ENCODE measurements at places on chromosomes 2 and 18.
A peak's percentile ranks its signal among the peaks of the same experiment; 100 is the strongest.

GRCh38 chr18:48952287-48953103, 1.7 kb upstream of the SMAD7 start:
- DNase-seq = no peak

DNA sequence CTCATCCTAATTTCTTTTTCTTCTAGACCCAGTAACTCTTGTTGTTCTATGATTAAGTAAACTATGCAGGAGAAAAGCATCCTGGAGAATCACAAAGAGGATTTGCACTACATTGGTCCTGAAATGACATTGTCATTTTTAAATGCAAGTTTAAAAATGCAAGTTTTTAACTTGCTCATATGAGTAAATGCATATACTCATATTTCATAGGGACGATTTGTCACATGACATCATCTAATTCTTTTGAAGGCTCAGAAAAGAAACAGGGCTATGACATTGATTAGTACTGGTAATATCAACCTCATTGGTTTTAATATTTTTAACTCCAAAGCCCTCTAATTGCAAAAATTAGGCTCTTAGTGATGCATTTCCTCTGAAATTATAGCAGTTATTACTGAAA, 324.4 kb downstream of the LRRTM1 start:
- DNase-seq = no peak

- DNase-seq = no peak
Measured at GRCh38 chr2:215554689-215555498, 119.0 kb upstream of the FN1 start.

DNA sequence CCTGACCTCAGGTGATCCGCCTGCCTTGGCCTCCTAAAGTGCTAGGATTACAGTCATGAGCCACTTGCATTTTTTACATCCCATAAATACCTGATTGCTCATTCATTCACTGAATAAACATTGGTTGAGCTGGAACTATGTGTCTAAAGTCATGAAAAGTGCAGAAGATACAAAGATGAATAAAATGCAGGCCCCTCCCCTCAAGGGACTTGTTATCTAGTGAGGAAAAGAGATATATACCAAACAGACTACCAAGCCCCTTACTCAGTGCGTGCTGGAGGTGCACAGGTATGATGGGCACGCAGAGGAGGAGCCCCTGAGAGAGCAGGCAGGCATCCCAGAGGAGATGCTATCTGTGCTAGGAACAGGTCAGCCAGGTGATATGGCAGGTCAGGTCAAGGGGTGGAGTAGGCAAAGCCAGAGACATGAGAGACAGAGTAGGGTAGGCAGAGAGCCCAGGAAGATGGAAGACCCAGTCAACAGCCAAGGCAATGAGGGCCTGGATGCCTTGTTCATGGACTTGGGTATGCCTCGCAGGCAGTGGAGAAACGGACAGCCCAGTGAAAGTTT, 7.7 kb downstream of the FHL2 start:
- no peak for DNase-seq

DNA sequence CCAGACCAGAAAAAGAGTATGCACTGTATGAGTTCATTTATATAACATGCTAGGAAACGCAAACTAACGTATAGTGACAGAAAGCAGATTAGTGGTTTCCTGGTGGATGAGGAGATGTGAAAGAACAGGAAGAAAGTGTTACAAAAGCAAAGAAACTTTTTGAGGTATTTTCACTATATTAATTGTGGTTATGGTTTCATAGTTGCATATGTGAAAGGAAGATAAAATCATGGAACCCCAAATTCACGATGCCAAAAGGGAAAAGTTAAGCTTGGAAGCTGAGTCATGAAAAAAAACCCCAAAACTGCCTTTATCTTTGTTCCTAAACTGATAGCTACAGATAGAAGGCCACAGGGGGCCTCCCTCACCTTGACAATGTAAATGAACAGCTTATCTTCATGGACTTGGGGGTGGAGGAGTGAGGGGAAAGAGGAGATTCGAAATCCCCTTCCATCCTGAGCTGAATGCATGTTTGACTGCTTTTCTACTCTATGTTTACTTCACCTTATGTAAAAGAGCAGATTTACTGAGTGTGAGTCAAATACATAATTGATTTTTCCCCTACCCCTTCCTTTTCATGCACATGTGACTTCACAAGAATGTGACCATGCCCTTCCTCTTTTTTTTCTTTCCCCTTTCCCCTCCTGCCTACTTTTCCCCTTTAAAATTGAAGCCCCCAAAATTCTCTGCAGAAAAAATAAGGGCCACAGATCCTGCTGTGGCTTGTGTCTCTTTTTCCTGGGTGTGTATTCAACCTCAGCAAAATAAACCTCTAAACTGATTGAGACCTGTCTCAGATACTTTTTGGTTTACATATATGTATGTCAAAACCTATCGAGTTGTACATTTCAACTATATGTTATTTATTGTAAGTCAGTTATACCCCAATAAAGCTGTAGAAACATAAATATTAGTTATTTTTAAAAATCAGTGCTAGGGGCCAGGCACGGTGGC, 100.1 kb upstream of the TLK1 start:
- peak; percentile 77 for DNase-seq

DNA sequence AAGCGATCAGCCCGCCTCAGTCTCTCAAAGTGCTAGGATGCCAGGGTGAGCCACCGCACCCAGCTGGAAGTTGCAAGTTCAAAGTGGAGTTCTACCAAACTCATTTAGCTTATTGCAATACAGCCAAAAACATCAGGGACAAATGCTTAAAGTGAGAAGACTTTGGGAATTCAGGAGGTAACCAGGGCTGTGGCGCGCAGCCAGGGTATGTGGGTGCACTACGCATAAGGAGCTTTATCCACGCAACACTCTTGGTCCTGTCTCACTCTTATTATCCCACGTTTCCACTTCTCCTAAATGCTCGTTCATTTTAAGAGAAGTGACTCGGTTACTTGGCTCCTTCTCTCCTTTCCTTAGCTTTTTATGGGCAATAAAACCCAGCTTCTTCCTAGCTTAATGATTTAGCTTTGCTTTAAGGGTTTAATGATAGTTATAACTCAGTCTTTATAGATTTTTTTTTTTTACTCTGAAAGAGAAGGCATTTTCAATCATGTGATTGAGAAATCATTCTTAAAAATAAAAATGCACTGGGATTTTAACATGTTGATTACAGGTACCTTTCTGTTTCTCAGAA, 199.8 kb downstream of the KCNE4 start:
- DNase-seq = no peak

DNA sequence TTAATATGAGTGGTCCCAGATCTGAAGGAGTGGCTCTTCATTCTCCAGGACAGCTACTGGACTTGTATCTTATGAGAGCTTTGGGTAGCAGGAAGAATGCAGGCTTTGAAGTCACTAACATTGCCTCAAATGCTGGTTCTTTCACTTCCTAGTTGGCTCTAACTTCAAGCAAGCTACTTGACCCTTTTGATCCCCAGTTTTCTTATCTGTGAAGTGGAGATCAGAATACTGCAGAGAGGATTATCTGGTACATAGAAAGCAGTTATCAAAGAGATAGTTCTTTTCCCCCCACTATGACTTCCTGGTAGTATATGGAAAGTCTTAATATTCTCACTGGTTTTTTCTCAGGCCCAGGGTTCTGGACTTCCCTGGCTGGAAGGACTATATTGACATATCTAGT, 3.4 kb upstream of the PLCL1 start:
- no peak for DNase-seq

DNA sequence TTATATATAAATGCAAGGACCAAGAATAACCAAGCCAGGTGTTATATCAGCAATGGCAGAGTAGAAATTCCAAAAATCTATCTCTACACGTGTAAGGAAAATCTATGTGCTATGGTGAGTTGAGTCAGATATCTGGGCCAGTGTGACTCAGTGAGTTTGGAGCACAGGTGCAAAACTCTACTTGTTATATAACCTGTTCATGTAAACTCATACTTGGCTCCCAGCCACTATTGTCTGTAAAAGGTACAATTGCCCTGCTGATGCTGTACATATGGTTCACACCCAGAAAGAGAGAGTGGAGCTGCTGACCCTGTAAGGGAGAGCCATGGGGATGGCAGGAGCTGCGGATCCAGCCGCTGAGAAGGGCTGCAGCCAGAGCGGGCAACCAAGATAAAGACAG, 112.0 kb downstream of the TRABD2A start:
- DNase-seq = no peak

DNA sequence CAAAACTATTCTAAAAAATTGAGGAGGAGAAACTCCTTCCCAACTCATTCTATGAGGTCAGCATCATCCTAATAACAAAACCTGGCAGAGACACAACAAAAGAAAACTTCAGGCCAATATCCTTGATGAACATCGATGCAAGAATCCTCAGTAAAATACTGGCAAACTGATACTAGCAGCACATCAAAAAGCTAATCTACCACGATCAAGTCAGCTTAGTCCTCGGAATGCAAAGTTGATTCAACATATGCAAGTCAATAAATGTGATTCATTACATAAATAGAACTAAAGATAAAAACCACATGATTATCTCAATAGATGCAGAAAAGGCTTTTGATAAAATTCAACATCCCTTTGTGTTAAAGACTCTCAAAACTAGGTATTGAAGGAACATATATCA, 63.1 kb downstream of the EHBP1 start:
- DNase-seq = no peak

- DNase-seq = no peak
Measured at GRCh38 chr2:60855989-60856669, 25.2 kb upstream of the REL start.

GRCh38 chr18:63765837-63766236, 9.4 kb upstream of the SERPINB7 start:
- DNase-seq = no peak

DNA sequence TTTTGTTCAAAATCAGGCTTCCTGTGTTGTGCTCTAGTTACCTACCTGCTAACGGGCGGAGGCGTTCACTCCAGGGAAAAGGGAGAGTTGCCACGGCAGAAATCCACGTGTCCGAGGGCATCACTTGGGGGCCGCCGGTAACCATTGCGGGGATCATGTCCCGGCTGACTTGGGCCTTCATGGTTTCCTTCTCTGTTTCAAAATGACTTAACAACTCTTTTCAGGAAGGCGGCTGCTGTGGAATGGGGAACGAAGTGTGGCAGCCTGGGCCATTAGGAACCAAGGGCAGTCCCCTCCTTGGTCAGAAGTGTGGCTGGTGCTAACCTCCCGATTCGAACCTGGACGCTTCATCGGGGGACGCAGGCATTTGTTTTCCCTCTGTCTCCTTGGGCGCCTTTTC, 56.8 kb downstream of the INPP5D start:
- DNase-seq = no peak

GRCh38 chr2:222174450-222174849, 124.3 kb downstream of the PAX3 start:
- no peak for DNase-seq

DNA sequence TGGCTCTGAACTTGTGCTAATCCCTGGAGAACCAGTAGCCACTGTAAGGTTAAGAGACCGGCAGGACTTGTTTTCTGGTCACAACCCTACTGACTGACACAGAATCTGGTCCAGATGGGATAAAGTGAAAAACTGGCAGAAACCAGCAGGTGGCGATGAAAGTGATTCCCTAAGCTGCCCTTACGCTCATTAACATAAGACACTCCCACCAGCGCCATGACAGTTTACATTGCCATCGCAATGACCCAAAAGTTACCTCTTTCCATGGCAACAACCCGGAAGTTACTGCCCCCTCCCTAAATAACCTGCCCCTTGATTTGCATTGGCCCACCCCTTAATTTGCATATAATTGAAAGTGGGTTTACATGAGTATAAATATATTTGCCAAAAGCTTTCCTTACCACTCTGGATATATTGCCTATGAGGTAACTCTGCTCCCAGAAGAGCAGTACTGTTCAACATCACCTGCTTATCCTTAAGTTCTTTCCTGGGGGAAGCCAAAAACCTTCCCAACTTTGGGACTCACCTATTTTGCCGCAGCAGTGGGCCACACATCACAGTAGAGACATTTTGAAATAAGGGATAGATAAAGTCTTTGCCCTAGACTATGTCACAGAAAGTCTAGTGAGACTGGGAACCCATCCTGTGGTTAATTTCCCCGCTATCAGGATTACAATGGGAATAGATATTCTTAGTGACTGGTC, 35.8 kb upstream of the AFF3 start:
- peak; percentile 68 for DNase-seq

DNA sequence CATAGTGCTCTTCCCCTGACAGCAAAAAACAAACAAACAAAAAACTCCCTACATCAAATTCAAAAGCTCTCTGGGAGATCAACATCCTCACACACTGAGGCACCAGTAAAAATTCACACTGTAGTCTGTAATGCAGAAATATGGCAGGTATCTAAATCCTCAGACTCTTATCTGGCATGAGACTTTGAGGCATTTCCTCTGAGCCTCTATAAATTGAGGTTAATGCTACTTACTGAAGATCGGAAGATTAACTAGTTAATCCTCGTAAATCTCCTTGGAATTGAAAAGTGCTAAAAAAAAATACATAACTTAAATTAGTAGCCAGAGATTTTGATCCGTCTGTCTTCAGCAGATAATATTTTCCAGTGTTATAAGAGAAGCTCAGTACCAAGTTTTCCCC, 65.0 kb downstream of the AP1S3 start:
- no peak for DNase-seq

- peak; percentile 54 for DNase-seq
Measured at GRCh38 chr2:55049043-55049820, 1.0 kb downstream of the RTN4 start.

GRCh38 chr2:1510176-1510575, 96.9 kb downstream of the TPO start:
- DNase-seq = no peak

GRCh38 chr2:159156834-159157233, 129.7 kb downstream of the WDSUB1 start:
- DNase-seq = no peak

DNA sequence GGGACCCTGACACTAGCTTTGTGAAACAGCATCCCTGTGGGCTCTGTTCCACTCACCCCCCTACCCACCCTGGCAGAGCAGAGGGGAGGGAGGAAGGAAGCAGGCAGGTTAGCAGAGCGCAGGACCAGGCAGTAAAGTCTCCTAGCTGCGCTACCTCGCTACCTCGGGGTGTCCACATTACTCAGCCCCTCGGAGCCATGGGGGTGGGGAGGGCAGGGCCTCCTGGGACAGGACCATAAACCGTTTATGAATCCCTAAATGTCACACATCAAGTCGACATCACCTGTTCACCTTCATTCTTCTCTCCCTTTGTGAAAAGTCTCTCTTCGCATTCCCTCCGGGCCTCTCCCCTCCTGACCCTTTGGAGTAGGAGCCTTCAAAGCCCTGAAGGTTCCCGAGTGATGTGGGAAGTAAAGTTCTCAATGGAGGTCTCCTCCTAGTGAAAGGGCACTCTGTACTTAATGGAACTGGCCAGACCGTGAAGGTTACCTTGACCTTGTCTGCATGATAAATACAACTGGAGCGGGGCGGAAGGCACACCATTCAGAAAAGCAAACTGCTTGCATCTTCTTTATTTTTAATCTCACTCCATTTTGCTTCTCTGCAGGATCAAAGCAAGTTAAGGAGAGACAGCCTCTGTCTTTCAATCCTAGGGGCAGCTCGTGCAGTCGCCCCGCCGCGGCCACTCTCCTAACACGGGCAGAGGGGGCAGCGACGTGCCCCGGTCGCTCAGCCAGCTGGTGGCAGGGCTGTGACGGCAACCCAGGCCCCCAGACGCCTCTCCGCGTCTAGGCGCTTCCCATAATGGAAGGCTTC, 23.7 kb upstream of the SMAD7 start:
- no peak for DNase-seq

- DNase-seq = no peak
Measured at GRCh38 chr2:55099878-55100820, 49.9 kb upstream of the RTN4 start.
